GM10248 (cell line): ENCODE measurements at places on chromosomes 4 and X.

- DNase-seq: no peak
Observed at GRCh38 chrX:5733501-5733900, 495.2 kb downstream of the NLGN4X start.

GRCh38 chr4:124529131-124529530 is 183.4 kb downstream of the ANKRD50 start:
- DNase-seq: no peak

GRCh38 chr4:67549123-67549522 is 3.8 kb upstream of the CENPC start:
- peak; percentile 32 for DNase-seq

- no peak for DNase-seq
Observed at GRCh38 chr4:163085085-163085484, 81.6 kb downstream of the NAF1 start.

DNA sequence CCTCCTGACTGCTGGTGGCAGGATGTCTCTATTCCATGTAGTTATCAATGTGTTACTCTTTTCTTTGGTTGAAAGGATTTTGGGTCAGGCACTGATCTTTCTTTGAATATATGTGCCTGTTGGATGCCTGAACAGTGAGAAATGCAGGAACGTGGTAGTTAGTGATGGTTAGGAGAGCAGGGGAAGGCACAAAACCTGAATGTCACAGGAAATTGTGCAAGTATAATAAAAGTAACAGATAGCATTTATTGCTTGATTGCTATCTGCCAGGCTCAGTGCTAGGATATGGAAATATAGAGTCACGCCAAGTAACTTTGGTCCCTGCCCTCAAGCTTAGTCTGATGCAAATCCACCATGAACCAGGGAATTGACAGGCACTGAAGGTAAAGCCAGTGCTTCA is 219.8 kb upstream of the FAT1 start:
- no peak for DNase-seq

- no peak for DNase-seq
Observed at GRCh38 chr4:75547647-75548387, 8.0 kb upstream of the ODAPH start.

- no peak for DNase-seq
Observed at GRCh38 chr4:120724656-120725055, 197.9 kb downstream of the PRDM5 start.

- DNase-seq: no peak
Observed at GRCh38 chr4:175531405-175532091, 280.5 kb downstream of the GPM6A start.

DNA sequence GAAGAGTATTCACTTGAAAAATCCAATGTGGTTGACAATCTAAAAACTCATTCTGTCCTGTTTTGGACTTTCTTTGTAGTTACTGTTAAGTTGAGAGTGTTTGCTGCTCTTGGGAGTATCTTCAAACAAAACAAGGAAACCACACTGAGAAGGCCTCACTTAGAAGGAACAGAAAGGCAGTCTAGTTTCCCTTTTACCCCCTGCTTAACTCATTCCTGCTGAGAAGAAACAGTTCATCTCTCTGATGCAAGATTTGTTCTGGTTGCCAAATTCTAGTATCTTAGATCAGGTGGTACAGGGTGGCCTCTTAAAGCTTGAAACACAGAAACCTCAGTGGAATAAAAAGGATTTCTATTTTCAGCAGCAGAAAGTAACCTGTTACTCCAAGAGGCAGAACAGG is 41.4 kb downstream of the GUCY2F start:
- peak; percentile 6 for DNase-seq

GRCh38 chr4:146407257-146407656 is 114.5 kb downstream of the SLC10A7 start:
- DNase-seq: no peak

DNA sequence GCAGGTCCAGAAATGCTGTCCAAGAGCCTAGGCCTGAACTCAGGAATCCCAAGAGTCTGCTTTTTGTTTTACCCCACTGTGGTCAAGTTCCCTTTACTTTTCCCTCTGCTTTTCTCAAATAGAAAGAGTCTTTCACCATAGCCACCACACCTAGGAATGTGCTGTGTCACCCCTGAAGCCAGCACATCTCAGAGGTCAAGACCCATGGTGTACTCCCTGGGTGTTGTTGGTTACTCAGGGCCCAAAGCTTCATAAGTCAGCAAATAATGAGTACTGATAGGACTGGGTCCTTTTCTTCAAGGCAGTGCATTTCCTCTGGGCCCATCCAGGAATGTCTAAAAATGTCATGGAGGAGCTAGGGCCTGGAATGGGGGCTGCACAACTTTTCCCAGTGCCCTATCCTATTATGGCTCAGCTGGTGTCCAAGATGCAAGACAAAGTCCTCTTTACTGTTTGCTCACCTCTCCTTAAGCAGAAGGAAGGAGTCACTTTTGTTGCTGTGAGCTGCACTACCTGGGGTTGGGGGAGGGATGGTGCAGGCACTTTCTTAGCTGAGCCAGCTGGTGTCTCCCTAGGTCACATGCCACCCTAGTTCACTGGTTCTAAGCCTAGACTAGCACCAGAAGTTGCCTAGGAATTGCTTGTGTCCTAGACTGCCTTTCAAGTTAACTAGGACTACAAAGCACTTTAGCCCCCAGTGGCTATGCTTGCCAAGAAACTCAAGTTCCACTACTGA is 62.4 kb upstream of the RXFP1 start:
- no peak for DNase-seq
